ENCODE measurements at places on chromosomes 3 and 15. TPM values are rescaled to one million over a fixed set of nuclear protein-coding genes. Genes with fewer than 3 reads are reported as not detected.

Gene MGLL
- 73.0 TPM for total RNA-seq

Gene UROC1
- total RNA-seq: not detected

Gene TRAIP
- total RNA-seq: 2.0 TPM

Gene C2CD4A
- total RNA-seq: 2.7 TPM

Gene NKIRAS1
- total RNA-seq: 6.8 TPM

Gene NANOGP8
- not detected for total RNA-seq

Gene PRR20G
- not detected for total RNA-seq

Gene SPATA12
- total RNA-seq: 0.17 TPM

Gene FOXL2
- not detected for total RNA-seq

Gene GPR149
- total RNA-seq: not detected

Gene CYP19A1
- not detected for total RNA-seq

Gene FMN1
- total RNA-seq: 0.09 TPM

Gene HIGD2B
- total RNA-seq: not detected

Gene SCN5A
- total RNA-seq: 6.5 TPM

All from dermis blood vessel endothelial cell (primary cell).